ENCODE measurements at places on chromosomes 1 and 21.

- no peak for DNase-seq
Measured at GRCh38 chr1:226827458-226827857, 43.0 kb upstream of the PSEN2 start.

GRCh38 chr1:209723756-209724693, 19.4 kb downstream of the HSD11B1 start:
- no peak for DNase-seq

DNA sequence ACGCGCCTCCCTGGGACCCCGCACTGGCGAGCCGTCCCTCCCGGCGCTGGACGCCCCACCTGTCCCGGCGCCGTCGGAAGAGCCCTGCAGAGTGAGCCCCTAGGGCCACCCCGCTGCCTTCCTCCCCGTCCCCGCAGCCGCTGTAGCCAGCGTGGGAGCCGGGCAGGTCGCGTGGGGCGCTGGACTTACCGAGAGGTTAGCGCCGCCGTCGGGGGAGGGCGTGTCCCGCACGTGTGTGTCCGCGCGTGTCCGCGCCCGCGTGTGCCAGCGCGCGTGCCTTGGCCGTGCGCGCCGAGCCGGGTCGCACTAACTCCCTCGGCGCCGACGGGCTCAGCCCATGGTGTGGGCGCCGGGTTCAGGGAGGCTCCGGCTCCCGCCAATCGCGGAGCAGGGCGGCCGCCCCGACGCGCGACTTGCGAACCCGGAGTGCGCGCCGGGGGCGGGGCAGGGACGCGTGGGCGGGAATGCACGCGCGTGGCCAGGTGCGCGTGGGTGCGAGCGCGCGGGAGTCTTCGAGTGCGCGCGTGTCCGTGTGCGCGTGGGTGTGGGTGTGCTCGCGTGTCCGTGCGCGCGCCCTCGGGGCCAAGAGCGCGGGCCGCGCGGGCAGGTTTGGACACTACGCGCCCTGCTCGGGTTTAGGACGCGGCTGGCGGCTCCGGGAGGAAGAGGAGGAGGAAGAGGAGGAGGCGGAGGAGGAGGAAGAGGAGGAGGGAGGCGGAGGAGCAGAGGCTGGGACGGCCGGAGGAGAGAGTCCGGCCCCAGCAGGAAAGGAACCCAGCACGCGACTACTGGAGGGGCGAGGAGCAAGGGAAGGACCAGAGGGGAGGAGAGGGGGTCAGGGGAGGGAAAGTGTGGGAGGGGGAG, 145.2 kb upstream of the ETS2 start:
- DNase-seq: no peak

- no peak for DNase-seq
Measured at GRCh38 chr1:109468903-109469302, 2.6 kb downstream of the SYPL2 start.

- no peak for DNase-seq
Measured at GRCh38 chr1:164602480-164603093, 43.6 kb downstream of the PBX1 start.

DNA sequence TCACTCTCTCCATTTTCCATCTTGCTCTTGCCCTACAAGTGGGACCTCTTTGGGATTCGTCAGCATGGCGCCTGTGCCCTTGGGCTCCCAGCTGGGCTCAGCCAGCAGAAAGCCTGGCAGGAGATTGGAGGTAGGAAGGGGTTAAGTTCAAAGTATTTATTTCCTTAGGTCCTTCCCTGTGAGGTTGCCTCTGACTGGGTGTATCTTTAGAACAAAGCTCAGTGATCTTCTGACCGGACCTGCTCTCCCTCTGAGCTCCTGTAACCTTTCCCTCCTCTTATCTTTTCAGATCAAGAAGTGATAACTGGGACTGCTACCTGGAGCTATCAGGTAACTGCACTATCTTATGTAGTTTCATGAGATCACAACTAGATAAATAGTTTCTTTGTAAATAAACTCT, 75.8 kb upstream of the ABCD3 start:
- no peak for DNase-seq

- no peak for DNase-seq
Measured at GRCh38 chr1:7922301-7922700, 18.3 kb downstream of the TNFRSF9 start.

GRCh38 chr1:201533836-201534235, 5.1 kb upstream of the NAV1 start:
- no peak for DNase-seq

- no peak for DNase-seq
Measured at GRCh38 chr1:180947901-180948640, 35.4 kb downstream of the KIAA1614 start.

DNA sequence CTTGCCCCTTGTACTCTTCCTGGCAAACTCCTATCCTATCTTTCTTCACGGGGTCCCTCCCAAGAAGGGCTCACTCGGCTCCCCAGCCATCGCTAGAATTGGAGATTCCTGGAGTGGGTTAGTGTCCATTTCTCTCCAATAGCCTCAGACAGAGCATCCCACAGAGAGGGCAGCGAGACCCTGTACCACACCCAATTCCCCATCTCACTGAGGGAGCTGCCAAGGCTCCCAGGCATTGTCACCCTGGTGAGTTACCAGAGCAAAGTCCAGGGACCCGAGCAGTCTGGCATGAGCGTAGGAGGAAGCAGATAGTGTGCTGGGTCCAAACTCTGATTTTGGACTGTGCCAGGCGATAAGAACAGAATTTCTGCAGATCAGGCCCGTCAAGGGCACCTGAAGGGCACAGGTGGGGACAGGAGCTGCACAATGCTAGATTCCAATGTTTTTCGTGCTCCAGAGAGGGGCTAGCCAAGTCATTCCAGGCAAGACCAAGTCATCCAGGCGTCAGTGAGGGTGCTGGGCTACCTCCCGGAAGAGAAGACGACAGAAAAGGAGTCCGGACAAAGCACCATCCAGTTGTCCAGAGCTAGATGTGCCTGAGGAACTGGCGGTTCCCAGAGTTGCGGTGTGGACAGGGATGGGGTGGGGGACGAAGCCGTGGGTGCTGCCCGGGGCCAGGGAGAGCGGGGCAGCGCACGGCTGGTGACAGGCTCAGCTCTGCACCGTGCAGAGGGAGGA, 15.3 kb downstream of the AKR7A3 start:
- no peak for DNase-seq

DNA sequence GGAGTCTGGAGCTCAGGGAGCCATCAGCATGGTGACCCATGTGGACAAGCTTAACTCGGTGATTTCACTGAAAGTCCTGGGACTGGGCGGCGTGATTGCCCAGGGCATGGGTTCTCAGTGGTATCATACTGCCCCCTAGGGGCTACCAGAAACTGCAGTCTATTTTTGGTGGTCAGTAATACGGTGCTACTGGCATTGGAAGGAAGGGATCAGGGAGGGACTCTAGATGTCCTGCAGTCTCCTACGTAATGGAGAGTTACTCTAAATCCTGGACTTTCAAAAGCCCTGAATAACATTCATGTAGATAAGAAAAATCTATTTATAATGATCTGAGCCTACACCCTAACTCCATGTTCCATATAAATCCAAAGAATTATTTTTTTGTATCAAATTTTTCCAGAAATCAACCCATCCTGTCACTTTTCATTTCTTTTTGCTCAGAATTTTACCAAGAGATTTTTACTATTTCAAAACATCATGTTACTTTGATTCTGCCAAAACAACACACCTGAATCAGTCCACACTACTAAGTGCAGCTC, 37.3 kb downstream of the PABPC4 start:
- DNase-seq: peak; percentile 68

DNA sequence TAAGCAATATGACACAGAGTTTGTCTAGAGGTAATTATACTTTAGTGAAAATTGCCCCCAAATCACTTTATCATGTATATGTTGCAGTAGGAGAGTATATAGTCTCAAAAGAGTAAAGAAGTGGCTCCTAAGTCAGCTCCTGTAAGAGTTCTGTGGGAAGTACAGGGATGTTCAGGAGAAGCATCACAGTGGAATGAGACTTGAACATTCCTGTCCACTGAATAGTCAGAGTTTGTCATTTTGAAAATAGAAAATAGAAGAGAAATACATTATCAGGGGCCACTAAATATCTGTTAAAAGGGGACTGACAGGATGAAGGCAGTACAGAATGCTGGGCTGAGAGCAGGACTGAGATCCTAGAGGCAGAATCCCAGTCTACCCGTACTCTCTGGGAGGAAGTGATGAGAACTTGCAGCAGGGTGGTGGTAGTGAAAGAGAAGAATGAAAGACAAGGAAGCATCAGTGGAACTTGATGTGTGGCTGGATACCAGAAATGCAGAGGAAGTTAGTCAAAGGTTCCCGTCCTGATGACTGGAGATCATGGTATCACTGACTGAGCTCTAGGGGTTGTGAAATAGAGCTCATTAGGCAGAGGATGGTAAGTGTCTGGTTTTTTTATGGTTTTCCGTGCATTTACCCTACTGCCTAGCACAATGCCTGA, 153.4 kb downstream of the FMN2 start:
- DNase-seq: no peak

GRCh38 chr1:69139007-69139406, 428.7 kb upstream of the LRRC7 start:
- no peak for DNase-seq

DNA sequence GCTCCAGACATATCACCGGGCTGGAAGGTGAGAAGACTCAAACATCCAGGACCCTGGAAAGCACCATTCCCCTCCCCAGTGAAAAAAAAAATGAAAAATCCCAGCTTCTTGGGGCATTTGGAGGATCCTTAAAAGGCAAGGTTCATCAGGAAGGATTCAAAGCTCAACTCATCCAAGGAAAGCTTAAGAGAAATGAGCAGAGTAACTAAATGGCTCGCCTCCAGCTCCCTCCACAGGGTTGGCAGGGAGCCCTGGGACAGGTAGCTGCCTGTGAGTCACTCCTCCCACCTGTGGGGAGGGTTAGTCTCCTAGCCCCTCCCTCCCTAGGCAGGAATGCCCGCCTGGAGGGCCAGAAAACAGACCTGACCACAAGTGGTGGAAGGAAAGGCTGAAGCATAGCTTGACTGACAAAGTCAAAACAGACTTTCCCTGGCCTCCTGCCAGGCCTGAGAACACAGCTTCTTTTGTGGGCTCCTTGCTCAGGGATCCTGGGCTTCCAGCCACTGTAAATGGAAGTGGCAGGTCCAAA, 712 bp upstream of the LAMB3 start:
- no peak for DNase-seq

DNA sequence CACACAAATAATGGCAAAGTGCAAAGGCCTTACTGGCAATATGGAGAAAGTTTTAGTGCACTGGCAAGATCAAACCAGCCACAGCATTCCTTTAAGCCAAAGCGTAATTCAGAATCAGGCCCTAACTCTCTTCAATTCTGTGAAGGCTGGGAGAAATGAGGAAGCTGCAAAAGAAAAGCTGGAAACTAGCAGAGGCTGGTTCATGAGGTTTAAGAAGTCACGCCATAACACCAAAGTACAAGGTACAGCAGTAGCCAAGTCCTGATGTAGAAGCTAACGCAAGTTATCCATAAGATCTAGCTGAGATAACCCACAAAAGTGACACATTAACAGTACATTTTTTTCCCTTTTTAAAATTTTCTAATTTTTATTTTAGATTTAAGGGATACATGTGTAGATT, 57.1 kb downstream of the SLC27A3 start:
- DNase-seq: no peak

- DNase-seq: peak; percentile 47
Measured at GRCh38 chr1:36099681-36100341, 11.1 kb downstream of the ADPRS start.

- no peak for DNase-seq
Measured at GRCh38 chr1:195804547-195804946, 803.7 kb downstream of the KCNT2 start.

DNA sequence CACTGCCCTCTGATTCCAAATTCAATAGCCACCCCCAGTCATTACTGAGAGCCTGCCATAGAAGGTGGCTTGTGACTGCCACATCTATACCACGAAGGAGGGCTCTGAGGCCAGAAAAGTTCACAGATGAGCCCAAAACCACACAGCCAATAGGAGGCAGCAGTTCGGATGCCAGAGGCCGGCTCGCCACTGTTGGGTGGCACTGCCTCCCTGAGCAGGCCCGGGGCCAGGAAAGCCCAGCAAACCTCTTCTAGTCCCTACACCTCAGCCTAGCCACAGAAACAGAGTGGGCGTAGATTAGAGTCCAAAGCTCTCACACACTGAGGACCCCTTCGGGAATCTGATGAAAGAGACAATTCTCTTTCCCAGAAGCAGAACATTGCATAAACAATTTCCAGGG, 5.9 kb upstream of the CAMK2N1 start:
- DNase-seq: no peak

GRCh38 chr1:209409780-209410179, 173.7 kb upstream of the CAMK1G start:
- no peak for DNase-seq

DNA sequence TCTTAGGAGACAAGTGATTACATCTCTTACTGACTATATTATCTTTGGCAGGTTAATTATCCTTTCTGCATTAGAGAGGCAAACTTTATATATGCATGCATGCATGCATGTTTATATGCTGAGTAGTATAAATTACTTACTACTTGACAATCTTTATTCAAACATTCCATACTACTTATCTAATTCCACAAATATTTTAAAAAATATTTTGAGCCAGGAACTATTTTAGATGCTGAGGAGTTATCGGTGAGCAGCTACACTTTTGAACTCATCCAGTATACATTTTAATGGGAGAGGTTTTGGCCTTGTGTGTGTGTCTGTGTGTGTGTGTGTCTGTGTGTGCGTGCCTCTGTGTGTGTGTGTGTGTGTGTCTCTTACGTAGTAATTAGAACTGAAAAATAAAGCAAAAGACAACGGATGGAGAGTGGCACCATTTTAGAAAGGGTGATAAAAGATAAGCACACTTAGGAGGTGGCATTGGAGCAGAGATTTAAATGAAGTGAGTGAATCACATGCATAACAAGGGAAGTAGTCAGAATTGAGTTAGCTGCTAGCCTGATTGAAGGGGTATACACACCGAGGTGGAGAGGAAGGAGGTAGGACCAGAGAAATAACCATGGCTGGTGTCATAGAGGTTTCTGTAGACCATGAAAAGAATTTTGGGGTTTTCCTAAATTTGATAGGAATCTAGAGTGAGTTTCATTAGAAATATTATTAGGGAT, 1488.4 kb downstream of the MRPL39 start:
- DNase-seq: no peak

- no peak for DNase-seq
Measured at GRCh38 chr1:52032785-52033131, 852 bp downstream of the KTI12 start.

- DNase-seq: no peak
Measured at GRCh38 chr1:32508761-32509160, 30.5 kb upstream of the ZBTB8A start.

- no peak for DNase-seq
Measured at GRCh38 chr1:62809788-62810187, 25.9 kb downstream of the ATG4C start.

- DNase-seq: peak; percentile 60
Measured at GRCh38 chr1:44249543-44249942, 36.3 kb downstream of the DMAP1 start.

DNA sequence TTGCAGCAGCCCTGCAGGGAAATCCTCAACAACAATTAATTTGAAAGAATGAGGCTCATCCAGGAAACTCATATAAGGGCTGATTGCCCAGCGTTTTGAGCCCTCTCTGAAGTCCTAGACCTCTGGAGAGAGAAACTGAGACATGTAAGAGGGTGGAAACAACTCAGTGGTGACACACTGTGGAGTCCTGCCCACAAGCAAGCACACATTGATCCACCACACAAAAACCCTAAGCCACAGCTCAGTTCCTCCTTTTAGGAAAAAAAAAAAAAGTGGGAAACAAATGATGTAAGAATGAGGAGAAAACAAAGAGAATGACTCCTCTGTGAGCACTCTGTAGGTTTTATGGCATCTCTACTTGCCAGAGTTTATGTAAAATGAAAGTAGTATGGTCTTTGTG, 22.9 kb upstream of the PLA2G5 start:
- DNase-seq: no peak

Data from NCI-H2227 treated with DMSO at 0.1 percent for 48 hours (cell line).